ENCODE measurements at places on chromosomes 1 and 21.

DNA sequence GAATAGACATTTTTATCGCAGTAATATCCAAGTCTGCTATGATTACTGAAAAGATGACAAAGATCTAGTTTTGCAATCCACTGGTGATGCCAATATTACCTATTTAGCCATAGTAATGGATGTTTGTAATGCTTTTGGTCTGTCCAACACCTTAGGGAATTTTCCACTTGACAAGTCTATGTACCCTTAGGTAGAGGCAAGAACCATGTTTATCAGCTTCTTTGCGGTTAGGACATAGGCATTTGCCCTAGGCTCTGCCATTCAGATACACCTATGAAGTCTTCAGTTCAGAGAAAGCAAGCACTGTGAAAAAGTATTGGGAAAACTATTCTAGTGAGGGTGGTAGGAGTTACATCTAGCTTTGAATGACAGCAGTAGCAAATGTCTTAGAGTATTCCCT lies 40.2 kb upstream of the SLC35D1 start:
- no peak for DNase-seq

DNA sequence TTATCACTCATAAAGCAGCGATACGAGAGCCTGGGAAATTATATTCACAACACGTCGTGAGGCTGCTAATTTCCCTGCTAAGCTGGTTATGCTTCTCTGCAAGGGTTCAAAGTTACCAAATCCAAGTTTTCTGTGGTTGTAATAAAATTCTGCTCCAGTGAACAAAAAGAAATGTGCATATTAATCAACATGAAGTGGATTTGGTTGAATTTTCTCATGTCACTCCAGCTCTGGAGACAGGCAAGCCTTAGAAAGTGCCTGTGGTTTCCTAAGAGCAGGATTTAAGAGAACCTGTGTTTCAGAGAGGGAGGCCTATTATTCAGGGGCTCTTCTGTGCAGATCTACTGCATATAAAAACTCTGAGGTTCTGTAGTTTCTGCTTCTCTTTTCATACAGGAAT lies 87.5 kb downstream of the WLS start:
- DNase-seq, result no peak

- no peak for DNase-seq
Observed at GRCh38 chr1:219401724-219402625, 210.9 kb downstream of the ZC3H11B start.

DNA sequence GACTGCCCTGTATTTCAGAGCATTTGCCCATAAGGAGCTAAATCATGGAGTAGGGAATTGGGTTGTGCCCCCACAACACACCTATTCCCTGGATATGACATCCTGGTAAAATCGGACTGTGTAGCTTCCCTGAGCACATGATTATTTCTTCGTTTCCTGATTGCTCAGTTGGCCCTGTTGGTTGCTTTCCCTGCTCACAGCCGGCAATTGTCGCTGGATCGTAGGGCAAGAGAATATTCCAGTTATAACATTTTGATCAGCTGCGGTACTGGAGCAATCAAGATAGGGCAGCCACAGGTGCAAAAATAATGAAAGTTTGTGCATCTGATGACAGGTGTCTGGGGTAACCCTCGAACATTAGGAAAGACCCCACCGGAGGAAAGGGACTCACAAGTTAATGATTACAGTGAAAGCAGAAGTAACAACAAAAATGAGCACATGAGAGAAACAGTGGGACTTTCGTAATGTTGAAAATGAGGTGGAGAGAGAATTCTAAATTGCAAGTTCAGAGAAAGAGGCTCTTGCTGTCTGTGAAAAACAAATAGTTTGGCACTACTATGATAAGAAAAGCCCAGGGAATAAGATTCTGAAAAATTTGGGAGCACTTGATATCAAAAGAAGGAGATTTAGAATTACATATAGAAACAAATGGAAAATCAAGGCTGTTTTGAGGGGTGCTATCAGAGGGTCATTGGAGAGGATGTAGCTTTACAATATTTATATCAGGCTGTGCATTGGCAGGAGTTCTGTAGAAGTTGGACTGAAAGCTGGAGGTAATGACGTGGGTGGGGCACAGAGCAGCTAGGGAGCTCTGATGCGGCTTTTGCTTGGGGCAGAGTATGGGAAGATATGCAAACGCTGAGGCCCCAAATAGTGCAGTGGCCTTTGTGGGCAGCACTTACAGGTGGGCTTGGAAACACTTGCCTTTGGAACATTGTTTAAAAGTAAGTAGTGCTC lies at the start of gene MAB21L3:
Gene MAB21L3 (plus strand): TSS at position 833 of the 957 bp plus-strand sequence. CDS start 1,217 bp downstream, outside the sequence.
- no peak for DNase-seq

- no peak for DNase-seq
Observed at GRCh38 chr1:150514260-150514659, 1.3 kb upstream of the FALEC start.

GRCh38 chr1:209646558-209646957 lies 5.7 kb downstream of the LAMB3 start:
- DNase-seq, result no peak

Measured in GDM1 (cell line).